ENCODE measurements at places on chromosomes 12 and 14.

- DNase-seq: no peak
Observed at GRCh38 chr12:42766026-42766425, 176.5 kb upstream of the PRICKLE1 start.

DNA sequence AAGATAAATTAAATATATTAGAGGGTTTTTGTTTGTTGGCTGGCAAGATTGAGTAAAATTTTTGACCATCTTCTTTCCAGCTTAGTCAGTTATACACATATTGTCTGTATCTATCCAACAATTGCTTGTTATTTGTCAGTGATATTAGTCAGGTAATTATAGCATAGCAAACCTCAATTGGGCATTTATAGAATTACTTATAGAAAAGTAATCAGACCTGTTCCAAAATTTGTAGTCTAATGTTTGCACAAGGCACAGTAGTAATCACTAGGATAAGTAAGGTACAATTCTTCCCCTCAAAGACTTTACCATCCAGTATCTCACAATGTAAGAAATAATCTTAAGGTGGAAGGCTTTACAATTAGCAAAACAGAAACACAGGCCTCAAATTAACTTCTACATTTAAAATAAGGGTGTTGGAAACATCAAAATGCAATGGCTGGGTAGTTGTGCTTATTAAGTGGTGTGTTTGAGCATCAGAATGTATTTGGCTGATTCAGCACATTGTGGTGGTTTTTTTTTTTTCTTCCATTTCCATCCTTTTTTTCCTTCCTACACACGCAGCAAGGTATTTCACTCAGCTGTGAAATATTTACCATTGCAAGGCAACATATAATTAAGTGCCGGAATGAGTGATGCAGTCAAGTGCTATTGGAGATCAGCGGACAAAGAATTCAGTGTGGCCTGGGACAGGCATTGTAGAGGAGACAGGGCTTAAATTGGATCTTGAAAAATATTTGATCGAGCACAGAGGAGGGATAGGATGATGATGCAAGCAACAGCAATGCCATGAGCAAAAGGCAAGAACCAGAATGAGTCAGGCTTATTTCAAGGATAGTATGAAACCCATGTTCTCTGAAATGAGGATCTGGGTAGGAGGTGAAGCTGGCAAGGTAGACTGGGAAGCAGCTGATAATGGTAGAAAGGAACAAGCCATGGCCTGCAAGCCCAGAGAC is 178.2 kb downstream of the AKAP6 start:
- DNase-seq: no peak

DNA sequence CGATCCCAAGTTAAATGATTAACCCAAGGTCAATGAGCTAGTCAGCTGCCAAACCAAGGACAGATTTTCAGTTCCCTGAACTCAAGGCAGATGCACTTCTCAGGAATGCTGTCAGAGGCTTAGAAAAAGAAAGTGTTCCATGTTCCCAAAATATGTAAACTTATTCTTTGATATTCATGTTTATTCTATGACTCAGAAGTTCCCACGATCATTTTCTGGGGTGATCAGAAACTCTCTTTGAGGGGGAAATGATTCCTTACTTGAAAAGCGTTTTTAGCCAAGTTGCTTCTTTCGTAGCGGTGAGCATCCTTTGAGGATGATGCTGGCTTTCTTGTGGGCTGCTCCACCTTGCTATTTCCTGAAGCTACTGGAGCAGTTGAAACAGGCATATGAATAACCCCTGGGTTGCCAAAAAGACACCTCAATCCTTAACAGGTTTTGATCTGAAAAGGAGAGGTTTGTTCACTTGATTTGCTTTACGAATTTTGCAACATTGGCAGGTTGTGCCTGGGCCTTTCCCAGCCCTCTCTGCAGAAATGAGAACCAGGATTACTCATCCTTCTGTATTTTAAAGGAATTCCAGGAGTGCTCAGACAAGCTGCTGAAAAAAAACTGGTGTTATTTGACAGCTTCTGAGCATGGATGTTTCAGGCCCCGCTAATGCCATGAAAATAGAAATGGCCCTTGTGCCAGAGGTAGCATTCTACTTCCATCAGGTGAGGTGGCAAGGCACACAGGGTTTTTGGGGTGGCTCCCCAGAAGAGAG is 121.4 kb upstream of the HIF1A start:
- DNase-seq: peak; percentile 96

GRCh38 chr12:56261503-56262232 is 3.5 kb upstream of the ANKRD52 start:
- peak; percentile 83 for DNase-seq

DNA sequence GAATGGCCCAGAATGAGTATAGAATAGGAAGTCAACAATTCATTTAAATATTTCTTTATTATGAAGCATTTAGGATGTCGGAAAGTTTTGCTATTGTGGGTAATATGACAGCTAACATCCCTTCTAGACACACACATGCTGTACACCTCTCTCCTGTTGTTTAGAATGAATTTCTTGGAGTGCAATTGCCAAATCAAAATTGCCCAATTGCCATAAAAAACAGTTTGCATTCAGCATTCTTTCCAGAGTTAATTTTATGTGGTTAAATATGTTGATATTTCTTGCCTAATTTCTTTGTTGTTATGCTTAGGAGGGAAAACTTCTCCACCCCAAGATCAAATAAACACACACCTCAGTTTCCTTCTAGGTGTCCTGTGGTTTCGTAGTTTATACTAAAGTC is 16.9 kb upstream of the SMCO2 start:
- DNase-seq: no peak

GRCh38 chr14:77151918-77152588 is 10.5 kb upstream of the ZDHHC22 start:
- DNase-seq: peak; percentile 81

GRCh38 chr14:68232300-68233055 is 412.9 kb downstream of the RAD51B start:
- DNase-seq: peak; percentile 96

DNA sequence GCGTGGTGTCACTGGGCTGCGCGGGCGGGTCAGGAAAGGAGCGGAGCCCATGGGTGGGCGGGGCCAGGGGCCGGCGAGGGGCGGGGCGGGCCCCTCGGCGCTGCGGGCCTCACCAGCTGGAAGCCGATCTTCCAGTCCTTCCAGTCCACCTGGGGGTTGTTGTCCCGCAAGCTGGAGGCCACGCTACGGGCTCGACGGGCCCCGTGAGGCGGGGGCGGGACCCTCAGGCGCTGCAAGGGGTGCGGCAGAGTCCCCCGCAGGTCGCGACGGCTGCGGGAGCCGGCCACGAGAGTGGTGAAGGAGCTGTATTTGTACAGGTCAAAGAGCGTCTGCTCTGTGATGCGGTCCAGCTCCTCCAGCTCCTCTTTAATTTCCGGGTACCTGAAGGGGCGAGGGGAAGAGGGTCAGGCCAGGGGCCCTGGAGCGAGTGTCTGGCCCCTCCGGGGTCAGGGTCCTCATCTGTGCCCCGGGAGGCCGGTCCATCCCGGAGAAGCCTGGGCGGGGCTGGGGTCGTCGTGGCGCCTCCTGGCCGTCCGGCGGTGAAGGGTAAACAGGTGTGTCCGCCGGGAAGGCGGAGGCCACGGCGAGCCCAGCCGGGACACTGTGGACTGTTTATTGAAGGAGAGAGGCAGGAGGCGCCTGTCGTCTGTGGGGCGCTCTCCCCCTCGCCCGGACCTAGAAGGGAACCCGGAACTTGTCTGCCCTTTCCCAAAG is 11.9 kb downstream of the SCNN1A start:
- no peak for DNase-seq

GRCh38 chr12:62434494-62435302 is 31.9 kb upstream of the MON2 start:
- peak; percentile 29 for DNase-seq

- DNase-seq: no peak
Observed at GRCh38 chr12:42163913-42164312, 19.2 kb upstream of the GXYLT1 start.

DNA sequence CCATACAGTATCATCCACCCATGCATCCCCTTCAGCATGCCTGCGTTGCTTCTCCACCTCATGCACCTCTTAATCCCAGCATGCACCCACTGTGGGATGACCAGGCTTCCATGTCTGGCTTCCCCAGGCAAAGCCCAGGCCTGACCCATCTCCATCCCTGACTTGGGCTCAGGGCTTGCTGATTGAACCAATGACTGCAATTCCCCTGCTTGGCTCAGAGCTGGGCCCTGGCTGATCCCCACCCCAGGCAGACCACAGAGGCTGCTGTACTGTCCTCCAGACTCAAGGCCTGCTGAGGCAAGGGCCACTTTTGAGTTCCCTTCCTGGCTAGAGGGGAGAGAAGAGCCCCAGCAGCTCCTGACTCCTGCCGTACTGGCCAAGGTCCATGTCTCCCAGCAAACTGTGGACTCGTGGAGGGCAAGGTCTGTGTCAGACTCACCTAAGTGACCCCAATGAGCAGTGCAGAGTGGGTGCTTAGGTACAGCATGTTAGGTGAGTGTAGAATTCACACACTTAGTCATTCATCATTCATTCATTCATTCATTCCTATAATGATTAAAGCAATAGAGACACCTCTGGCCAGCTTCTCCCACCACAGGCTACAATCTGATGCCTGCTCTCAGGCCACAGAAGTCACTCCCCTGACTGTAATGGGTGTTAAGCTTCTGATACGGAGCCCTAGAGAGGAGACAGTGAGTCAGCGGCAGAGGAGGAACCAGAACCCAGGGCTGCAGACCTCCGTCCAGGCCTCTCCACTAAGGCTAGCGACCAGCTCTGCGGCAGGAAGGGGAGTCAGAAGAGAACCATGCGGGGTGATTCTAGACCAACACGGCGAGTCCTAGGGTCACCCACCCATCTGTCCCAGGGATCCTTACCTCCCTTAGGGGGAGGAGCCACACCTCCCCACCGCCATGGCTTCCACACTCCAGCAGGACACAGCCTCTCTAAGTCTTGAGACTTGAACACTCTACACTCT is 2.9 kb downstream of the BEGAIN start:
- DNase-seq: no peak

DNA sequence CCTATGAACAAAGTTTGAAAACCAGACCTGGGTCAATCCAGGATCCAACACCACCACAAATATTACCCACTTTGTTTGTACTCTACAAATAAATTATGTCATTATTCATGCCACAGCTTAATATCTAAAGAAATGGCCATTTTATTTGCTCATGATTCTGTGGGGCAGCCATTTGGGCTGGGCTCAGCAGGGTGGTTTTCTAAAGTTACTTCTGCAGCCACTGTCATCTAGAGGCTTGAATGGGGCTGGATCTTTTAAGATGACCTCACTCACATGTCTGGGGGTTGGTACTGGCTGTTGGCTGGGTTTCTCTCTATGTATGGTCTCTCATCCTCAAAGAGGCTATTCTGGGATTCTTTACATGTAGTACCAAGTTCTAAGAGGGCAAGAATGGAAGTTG is 96.2 kb downstream of the VCPKMT start:
- no peak for DNase-seq

DNA sequence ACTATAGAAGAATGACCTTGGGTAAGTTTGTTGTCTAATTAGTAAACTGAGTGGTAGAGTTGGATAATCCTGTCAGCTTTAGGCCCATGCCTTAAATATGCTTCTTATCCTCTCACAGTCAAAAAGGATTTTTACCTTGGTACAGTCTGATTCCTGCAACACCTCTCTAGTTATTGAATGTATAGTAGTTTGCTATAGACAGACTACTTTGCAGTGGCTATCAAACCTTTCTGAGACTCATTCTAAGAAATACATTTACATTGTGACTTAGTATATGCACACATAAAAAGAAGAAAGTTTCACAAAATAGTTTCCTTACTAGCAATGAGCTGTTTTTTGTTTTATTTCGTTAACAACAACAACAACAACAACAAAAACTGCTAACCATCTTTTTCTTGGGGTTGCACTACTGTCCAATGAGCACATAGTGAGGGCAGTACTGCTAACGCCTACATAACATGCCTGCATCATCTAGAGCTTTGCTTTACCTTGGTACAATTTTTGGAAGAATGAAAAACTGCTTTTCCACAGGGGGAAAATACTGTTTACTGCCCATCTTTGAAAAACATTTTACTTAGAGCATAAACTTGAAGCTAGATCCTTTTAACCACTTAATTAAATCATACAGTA is 28.5 kb downstream of the WNK1 start:
- DNase-seq: no peak

DNA sequence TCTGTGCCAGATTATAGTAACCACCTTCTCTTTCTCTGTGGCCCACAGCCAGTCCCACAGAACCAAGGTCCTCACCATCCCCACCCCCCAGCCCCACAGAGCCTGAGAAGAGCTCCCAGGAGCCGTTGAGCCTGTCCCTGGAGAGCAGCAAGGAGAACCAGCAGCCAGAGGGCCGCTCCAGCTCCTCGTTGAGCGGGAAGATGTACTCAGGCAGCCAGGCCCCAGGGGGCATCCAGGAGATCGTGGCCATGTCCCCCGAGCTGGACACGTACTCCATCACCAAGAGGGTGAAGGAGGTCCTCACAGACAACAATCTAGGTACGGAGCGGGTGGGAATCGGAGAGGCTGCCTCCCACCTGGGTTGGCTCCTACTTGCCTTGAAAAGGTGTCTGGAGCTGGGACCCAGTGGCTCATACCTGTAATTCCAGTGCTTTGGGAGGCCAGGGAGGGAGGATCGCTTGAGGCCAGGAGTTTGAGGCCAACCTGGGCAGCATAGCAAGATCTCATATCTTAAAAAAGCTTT is 34.4 kb downstream of the PHETA1 start:
- DNase-seq: no peak

DNA sequence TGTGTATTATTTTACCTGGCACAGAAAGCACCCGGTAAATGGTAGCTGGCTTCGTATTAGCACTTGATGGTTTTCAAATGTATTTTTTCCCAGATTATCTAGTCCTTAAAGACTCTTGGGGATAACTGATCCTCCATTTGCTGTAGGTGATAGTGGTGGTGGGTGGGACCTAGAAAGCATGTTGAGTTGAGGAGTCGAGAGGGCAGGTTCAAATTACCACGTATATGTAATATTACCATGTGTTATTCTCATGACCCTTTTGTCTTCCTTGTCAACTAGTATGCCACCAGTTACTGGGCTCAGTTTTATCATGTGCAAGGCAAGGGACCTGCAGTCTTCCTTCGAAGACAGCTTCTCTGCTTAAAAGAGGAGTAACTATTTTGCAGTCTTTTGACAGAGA is 1.8 kb downstream of the GLRX5 start:
- no peak for DNase-seq

GRCh38 chr12:56193025-56193578 is 3.8 kb upstream of the SMARCC2 start:
- DNase-seq: peak; percentile 67

- peak; percentile 63 for DNase-seq
Observed at GRCh38 chr12:3225796-3226180, 148.6 kb downstream of the TSPAN9 start.

- no peak for DNase-seq
Observed at GRCh38 chr12:123705935-123706334, 6.2 kb upstream of the ATP6V0A2 start.

- peak; percentile 38 for DNase-seq
Observed at GRCh38 chr12:14394317-14395073, 29.0 kb downstream of the ATF7IP start.

- no peak for DNase-seq
Observed at GRCh38 chr12:131896811-131897270, 2.4 kb downstream of the ULK1 start.

- no peak for DNase-seq
Observed at GRCh38 chr14:29282169-29282568, 515.6 kb downstream of the FOXG1 start.

GRCh38 chr14:95056476-95056875 is 100.9 kb downstream of the DICER1 start:
- DNase-seq: no peak

Measured in HTR-8/SVneo (cell line).